Psoas muscle (tissue), 8 donors: ENCODE measurements at places on chromosomes 13 and 19.

DNA sequence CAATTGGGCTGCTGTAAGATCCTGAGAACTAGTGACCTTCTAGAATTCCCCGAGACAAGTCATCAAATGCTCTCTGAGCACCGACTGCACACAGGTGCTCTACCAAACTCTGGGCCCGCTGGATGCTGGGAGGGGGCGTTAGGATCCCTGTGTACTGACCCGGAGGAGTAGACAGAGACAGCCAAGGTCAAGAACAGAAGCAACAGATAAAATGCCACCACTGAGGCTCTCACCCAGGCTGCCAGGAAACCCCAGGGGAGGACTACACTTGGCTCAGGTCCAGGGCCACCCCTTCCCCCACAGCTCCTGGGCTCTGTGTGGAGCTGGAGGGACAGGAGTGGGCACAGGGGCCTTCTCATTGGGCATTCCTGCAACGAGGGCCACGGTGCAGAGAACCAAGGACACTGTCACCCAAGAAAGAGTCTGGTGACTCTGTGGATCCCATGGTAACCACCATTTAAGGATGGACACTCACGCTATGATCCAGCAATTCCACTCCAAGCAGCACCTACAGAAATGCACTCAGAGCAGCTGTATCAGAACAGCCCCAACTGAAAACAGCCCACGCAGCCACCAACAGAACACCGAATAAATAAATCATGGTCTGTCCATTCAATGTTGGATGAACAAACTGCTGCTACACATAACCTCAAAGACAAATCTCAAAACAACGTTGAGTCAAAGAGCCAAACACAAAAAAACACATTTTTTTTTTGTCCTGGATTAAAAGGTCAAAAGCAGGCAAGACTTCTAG is 16.8 kb upstream of the SLC35E1 start:
- DNase-seq: no peak

DNA sequence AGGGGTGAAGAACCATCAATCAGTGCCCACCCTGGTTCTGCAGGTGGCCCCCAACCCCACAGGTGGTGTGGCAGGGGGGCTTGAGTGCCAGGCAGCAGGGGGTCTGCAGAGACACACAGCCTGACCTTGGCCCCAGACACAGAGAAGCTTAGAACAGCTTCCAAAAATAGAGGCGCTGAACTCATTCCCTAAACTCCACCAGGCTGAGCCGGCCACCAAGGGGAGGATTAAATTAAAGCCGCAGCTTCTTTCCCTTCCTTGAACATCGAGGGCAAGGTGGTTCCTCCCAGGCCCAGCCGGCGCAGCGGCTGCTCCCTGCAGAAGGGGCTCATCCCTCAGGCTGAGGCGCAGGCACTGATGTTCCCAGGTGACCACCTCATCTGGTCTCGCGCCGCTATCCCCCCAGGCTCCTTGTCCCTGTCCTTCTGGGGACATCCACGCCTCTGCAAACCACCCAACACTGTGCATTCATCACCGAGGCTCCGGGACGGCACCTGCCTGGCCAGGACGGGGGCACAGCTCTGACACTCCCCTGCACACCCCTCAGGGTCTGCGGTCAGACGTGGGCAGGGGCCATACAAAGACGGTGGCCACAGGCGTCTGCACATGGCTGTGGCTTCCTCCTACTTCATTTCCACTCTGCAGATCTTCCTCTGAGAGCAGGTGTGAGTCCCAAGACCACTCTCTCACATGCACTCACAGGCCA is 30.9 kb downstream of the LAMP1 start:
- peak; percentile 70 for DNase-seq

- DNase-seq: peak; percentile 80
Measured at GRCh38 chr19:35935911-35936737, at the start of gene LRFN3. TSS of gene LRFN3 (plus strand) at chr19:35936374. CDS start at chr19:35939426, 3,052 bp downstream.

GRCh38 chr13:39998166-39998565 is 342.7 kb downstream of the COG6 start:
- no peak for DNase-seq

GRCh38 chr13:91133941-91134802 is 213.3 kb upstream of the MIR17HG start:
- no peak for DNase-seq

GRCh38 chr13:31882794-31883193 is 143.5 kb downstream of the RXFP2 start:
- DNase-seq: no peak

GRCh38 chr19:9808855-9809824 is 9.7 kb downstream of the FBXL12 start:
- DNase-seq: no peak

- DNase-seq: peak; percentile 79
Measured at GRCh38 chr13:30616927-30617314, 799 bp upstream of the USPL1 start.

DNA sequence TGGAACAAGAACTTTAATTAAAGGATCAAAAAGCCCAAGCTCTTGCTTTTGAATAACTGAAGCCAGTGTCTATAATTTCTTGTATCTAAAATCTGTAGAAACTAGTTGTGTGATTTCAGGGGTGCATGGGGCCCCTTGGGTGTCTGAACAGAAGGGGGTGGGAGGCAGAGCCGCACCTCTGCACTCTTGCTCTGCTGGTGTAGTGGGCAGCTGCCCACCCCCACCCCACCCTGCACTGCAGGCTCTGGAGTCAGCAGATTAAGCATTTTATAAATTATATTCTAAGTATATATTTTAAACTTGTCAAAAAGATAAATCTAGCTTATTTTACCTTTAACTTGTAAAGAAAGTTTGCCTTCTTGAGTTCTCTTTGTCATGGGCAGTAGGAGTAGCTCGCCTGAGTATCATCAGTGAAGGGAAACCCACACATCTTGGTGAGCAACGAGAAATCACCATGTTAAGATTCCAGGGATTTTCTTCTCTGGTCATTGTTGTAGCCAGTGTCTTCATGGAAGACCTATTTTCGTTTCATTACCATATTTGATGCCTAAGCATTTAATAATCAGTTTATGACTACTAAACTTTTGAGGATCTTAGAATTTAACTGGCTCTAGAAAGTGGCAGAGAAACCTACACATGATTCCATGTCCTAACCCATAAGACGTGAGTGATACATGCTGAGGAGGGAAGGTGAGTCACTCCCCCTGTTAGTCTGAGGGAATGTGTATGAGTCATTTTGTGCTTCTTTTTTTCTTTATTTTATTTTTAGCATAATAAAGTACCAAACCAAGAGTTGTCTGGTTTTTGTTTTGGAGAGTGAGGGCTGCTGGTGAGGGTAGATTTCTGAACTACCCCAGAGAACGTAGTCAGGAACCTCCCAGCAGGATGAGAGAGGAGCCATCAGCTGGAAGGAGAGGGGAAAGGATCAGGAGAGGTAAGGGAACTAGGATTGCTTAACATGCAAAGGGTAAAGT is 7.7 kb downstream of the UBE2L5 start:
- no peak for DNase-seq

DNA sequence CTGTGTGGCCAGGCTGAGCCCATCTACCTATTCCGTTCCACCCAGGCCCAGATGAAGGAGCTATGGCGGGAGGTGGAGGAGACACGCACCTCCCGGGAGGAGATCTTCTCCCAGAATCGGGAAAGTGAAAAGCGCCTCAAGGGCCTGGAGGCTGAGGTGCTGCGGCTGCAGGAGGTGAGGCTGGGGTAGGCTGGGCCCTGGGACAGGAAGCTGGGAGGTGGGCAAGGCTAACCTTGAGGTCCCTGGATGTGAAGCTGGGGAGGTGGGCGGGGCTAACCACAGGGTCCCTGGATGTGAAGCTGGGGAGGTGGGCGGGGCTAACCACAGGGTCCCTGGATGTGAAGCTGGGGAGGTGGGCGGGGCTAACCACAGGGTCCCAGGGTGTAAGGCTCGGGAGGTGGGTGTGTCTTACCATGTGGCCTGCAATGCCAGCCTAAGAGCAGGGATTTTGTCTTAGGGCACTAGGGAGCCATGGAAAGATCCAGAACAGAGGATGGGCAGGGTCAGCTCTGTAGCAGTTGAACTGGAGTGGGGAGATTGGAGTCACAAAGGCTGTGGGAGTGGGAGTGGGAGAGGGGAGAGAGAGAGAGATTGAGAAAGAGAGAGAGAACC is 36.9 kb downstream of the KCNC3 start:
- DNase-seq: no peak

DNA sequence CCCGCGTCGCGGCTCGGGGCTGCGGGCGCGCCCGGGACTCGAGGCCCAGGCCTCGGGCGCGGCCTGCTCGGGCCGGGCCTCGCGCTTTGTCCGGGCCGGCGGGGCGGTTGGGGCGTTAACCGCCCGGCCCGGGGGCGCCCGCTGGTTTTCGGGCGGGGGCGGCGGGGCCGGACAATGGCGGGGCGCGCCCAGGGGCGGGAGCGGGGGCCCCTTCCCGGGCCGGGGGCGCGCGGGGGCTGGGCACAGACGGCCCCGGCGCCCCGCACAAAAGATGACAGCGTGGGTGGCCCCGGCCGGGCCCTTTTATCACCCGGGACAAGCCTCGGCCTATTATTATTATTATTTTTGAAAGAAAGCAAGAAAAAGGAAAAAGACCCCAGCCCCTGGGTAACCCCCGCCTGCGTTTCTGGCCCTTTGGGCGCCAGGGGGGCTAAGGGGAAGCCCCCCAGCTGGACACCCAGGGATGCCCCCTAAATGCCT is 419 bp downstream of the KDM4B start:
- DNase-seq: no peak

GRCh38 chr13:36115306-36115705 is 15.9 kb downstream of the DCLK1 start:
- DNase-seq: no peak

GRCh38 chr13:60369242-60369641 is 27.8 kb upstream of the TDRD3 start:
- DNase-seq: no peak

DNA sequence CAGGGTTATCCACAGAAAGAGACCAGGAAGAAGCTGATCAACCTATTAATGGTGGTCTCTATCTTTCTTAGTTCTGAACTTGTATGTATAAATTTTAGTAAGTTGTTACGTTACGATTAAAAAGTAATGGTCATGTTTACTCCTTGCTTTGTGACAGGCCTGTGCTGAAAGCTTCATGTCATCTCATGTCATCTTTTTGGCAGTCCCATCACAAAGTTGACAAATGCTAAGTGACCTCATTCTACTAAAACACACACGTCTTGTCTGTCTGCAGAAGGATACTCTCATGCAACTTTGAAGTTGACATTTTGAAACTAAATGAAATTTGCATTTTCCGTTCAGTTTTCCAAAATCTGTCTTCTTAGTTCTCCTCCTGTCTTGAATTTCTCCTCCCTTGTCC is 345.9 kb downstream of the DNAJC15 start:
- DNase-seq: no peak

- no peak for DNase-seq
Measured at GRCh38 chr19:42436006-42436405, 6.7 kb downstream of the CXCL17 start.
